ENCODE measurements at places on chromosomes 5 and 9.
A peak's percentile ranks its signal among the peaks of the same experiment; 100 is the strongest.

DNA sequence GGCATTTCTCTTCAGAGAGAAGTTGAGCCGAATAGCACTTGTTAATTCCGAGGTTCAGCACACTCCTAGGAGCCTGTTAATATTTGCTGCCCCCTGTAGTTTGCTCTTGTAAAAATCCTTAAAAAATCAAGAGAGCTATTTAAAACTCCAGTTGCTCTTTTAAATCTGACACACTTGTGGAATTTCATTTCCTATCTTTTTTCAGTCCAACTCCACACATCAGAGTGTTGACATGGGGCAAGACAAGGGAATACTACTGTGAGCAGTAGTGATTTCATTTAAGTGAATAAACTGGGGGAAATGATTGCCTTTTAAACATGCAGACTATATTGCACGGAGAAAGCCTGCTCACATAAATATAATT lies 1096.3 kb upstream of the DMAC1 start:
- DNase-seq = no peak

DNA sequence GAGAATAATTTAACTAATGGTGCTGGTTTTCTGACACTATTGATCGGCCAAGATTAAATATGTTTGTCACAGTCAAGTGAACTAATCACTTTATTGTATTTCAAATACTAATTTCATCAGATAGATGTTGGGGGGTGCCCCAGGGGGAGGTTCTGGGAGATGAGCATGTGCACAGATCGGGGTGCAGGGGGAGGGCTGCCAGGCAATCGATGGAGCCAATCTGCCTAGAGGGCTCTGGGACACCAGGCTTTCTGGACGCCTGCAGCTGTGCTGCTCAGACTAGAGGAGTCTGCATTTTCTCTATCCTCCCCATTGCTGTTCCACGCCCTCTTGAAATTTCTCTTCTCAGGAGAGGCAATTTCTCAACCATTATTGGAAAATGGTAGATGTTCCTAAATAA lies 100.0 kb upstream of the ALDH1B1 start:
- no peak for DNase-seq

DNA sequence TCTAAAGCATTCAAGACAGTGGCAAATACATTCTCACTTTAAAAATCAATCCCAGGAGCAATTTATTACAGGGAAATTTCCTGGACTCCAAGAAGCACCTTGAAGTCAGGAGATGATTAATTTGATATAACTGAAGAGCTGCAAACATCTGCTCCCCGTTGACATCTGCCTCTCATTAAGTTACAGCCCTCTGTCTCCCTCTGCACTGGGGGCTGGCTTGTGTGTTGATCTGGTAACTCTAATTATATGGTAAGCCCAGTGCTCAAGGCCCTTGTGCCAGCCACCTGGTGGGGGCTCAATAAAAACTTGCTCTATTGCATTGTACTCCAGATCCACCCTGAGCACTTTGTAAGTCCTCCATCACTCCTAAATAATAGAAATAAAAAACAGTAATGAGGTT lies 131.1 kb upstream of the ZNF462 start:
- DNase-seq = no peak

- peak; percentile 99 for DNase-seq
Measured at GRCh38 chr5:132387640-132388117, 18.2 kb downstream of the SLC22A5 start.

GRCh38 chr9:120388003-120388855 lies 191.7 kb downstream of the CDK5RAP2 start:
- DNase-seq = no peak

GRCh38 chr9:89647366-89648128 lies 42.7 kb downstream of the GADD45G start:
- DNase-seq = no peak

- no peak for DNase-seq
Measured at GRCh38 chr9:99253772-99254431, 31.8 kb downstream of the SEC61B start.

- DNase-seq = no peak
Measured at GRCh38 chr5:154626876-154627557, 128.2 kb upstream of the LARP1 start.

DNA sequence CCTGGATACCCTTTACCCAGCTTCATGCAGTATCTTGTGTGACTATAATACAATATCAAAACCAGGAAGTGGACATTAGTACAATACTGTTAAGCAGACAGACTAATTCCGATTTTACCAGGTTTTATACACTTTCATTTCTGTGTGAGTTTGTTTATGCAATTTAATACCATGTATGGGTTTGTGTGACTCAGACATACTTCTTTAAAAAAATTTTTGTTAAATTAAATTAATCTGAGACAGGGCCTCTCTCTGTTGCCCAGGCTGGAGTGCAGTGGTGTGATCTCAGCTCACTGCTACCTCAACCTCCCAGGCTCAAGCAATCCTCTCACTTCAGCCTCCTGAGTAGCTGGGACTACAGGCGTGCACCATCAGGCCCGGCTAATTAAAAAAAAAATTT lies 156.8 kb downstream of the GAPVD1 start:
- DNase-seq = no peak

DNA sequence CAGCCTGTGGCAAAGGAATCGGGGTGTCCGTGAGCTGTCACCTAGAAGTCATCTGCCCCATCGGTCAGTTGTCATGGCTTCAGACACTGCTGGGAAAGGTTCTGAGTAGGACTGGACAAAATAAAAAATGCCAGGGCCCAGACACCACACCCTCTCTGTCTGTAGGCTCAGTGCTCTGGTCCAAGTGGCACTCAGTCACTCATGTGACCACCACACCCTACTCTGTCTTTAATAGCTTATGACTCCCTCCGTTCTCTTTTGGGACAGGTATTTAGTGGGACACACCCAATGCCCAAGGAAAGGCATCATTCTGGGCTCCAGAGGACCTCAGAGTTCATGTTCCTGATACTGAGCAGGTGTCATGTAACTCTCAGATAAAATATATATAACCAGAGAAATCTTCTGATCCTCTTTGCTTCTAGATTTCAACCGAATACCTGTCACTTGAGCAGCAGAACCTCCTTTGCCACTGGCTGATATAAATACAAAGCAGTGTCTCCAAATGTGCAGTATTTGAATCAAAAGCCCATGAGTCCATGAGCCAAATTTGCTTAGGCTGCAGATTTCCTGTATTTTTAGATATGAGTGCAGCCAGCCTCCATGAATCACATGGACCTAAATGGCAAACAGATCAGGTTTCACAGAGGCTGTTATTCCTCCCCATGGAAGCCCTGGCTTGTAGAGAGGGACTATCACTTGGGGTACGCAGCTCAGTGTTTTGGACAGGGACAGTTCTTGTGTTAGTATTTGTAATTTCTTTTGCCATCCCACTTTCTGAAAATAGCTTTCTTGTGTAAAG lies 272.0 kb downstream of the ARHGAP26 start:
- DNase-seq = no peak

GRCh38 chr5:72434781-72435437 lies 72.3 kb downstream of the ZNF366 start:
- DNase-seq = no peak

GRCh38 chr5:84430863-84431663 lies 46.4 kb upstream of the EDIL3 start:
- DNase-seq = no peak

DNA sequence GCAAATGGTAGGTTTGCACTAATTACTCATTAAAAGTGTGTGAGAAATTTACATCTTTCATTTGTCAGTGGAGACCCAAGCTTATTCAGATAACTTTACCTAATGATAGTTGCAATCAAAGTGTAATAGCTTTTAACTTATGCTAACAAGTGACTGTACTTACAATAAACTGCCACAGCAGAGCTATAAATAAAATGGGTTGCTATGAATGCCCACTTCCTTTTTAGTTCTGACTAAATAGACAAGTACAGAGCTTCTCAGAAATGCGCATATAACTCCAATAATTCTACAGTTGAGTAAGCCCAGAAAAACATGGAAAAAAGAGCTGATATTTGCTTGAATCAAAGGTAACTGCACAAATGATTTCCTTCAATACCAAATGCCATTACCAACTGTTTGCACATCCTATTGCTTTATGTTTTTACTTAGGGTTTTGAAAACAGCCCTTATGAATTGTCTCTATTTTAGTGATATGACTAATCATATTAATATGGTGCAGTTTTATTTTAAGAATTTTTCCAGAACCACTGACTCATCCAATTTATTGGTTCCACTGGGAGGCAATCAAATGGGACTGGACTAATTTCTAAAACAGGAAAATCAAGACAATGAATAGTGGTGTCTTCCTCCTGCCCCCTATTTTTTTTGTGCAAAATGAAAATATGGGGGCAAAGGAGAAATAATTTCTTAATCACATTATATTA lies 84.1 kb downstream of the PPP2R2B start:
- DNase-seq = no peak

- no peak for DNase-seq
Measured at GRCh38 chr5:2761921-2762488, 10.5 kb upstream of the IRX2 start.

Data from BJ (cell line).